Memory B cell (primary cell): ENCODE measurements at places on chromosomes 12 and 14.

GRCh38 chr12:120846721-120847120 lies 57.4 kb downstream of the SPPL3 start:
- no peak for DNase-seq
- peak overlapping the region; percentile 39 for H3K4me3 ChIP-seq
- no peaks in the 10 kb centered on the region for H3K27me3 ChIP-seq
- peaks cover 2% of the 10 kb centered on the region for H3K36me3 ChIP-seq
- H3K4me1 ChIP-seq = peaks cover 44% of the 10 kb centered on the region

DNA sequence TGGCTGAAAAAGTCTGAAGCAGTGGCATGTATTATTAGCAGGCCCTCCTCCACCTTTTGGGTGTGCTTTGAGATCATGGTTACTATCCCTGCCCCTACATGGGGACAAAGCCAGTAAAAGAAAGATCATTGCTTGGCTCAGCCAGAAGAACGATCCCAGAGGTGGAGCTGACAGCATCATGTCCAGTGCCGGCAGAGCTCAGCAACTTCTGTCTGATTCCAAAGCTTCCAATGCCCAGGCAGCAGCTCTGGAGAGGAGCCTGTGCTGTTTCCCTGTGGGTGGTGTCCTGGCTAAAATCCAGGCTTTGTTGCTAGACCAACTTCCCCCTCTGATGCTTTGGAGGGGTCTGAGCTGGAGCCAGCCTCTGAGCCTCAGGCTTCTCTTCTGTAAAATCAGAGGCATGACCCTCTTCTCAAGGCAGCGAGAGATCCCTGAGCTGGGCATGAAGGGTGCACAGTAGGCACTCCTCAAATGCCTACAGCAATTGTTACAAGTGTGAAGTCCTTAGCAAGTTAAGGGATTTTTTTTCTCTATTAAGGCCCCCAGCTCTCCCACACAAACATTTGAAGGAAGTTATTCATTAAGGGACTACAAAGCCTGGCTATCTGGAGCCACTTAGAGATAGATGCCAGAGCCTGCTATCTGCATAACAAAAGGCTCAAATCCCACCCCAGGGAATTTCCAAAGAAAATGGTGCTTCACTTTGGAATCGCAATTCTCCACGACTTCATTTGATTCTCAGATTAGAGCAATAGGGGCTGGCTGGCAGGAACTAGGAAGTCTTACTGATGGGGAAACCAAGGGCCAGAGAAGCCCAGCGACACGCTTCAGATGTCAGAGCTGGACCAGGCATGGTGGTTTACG lies 10.9 kb upstream of the GSC start:
- H3K36me3 ChIP-seq = no peaks in the 10 kb centered on the region
- H3K4me3 ChIP-seq = no peak overlapping the region
- H3K27me3 ChIP-seq = peaks cover 13% of the 10 kb centered on the region
- no peaks in the 10 kb centered on the region for H3K4me1 ChIP-seq

DNA sequence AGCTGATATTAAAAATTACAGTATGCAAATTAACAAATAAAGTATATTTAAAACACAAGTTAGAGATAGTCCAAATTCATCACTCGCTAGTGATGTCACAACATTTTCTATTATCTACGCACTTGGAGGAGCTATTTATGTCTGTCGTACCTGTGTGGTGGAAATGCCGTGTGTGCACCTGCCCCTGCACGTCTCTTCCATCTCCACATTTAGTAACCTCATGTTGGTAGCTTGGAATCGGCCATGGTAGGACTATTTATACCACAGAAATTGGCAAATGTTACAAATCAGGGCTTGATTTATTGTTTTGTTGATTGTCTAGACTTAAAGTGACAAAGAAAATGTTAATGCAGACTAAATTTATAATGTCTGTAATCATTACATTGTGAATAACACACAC lies 62.6 kb upstream of the NTF3 start:
- peaks cover 3% of the 10 kb centered on the region for H3K27me3 ChIP-seq
- H3K4me1 ChIP-seq = no peaks in the 10 kb centered on the region
- H3K36me3 ChIP-seq = no peaks in the 10 kb centered on the region
- H3K4me3 ChIP-seq = no peak overlapping the region
- H3K27ac ChIP-seq = no peak overlapping the region

DNA sequence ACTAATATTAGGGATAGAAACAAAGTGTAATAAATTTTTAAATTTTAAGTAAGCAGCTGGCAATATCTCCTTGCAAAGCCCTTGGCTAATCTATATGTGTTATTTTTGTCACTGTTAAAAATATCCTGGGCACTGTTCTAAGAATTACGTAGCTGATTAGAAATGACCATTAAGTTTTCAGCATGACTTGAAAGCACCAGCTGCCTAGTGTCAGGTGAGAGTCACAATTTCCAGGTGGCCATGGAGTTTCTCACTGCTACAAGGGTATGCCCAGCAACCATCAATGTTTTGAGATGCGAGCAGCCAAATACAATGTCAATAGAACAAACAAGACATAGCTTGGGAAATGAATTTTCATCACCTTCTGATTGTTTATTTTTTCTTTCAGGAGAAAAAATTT lies 23.3 kb upstream of the GYS2 start:
- no peaks in the 10 kb centered on the region for H3K27me3 ChIP-seq
- DNase-seq = no peak
- no peak overlapping the region for H3K27ac ChIP-seq
- H3K4me3 ChIP-seq = no peak overlapping the region
- peaks cover 2% of the 10 kb centered on the region for H3K4me1 ChIP-seq
- H3K36me3 ChIP-seq = peaks cover 7% of the 10 kb centered on the region

DNA sequence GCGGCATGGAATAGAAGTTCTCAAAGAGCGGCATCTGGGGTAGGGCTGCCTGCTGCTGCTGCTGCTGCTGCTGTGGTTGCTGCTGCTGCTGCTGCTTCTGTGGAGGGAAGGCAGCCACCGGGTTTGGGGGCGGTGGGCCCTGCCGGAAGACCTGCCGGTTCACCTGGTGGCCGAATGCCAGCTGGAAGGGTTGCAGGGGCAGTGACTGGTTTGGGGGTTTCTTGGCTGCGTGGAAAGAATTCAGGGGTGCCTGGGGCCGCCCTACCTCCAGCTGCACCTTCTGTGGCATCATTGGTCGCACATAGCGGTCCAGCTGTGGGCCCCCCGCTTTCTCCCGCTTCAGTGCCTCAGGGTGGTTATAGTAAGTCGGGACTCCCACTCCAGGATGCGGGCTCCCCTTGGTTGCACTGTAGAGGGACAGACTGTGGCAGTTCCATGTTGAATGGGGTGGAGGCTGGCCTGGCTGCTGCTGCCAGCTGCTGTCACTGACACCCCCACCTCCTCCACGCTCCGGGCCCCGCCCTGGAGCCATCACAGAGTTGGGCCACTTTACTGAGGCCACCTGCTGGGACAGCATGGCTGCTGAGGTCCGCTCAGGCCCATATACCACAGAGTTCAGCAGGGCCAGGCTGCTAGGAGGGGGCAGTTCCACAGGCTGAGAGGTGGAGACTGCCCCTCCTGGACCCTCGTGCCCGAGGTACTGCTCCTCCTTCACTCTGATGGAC lies 25.2 kb upstream of the PNMA1 start:
- no peak overlapping the region for H3K4me3 ChIP-seq
- peaks cover 14% of the 10 kb centered on the region for H3K36me3 ChIP-seq
- DNase-seq = no peak
- peak overlapping the region; percentile 35 for H3K27ac ChIP-seq
- H3K27me3 ChIP-seq = no peaks in the 10 kb centered on the region

DNA sequence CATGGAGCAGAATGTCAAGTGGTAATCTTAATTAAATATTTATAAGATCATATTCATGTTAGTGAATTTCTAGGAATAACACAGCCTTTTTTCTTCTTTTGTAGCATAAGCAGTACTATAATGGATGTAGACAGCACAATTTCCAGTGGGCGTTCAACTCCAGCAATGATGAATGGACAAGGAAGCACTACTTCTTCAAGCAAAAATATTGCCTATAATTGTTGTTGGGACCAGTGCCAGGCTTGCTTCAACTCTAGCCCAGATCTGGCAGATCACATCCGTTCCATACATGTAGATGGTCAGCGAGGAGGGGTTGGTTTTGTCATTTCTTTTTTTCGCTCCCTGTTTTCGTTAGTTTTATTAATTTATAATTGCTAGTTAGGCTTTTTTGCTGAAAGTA lies 23.1 kb downstream of the AEBP2 start:
- H3K27ac ChIP-seq = peak overlapping the region; percentile 78
- no peaks in the 10 kb centered on the region for H3K27me3 ChIP-seq
- no peak overlapping the region for H3K4me3 ChIP-seq
- no peak for DNase-seq
- H3K36me3 ChIP-seq = peaks cover 15% of the 10 kb centered on the region

- H3K27me3 ChIP-seq = no peaks in the 10 kb centered on the region
- H3K27ac ChIP-seq = no peak overlapping the region
- H3K36me3 ChIP-seq = no peaks in the 10 kb centered on the region
- no peak for DNase-seq
- H3K4me1 ChIP-seq = no peaks in the 10 kb centered on the region
These were observed 216.7 kb downstream of the FOXG1 start for GRCh38 chr14:28983279-28983678.

GRCh38 chr14:96576937-96577336 lies 74.8 kb downstream of the PAPOLA start:
- no peak for DNase-seq
- no peak overlapping the region for H3K27ac ChIP-seq
- H3K4me3 ChIP-seq = no peak overlapping the region
- H3K4me1 ChIP-seq = peaks cover 25% of the 10 kb centered on the region
- H3K27me3 ChIP-seq = no peaks in the 10 kb centered on the region

DNA sequence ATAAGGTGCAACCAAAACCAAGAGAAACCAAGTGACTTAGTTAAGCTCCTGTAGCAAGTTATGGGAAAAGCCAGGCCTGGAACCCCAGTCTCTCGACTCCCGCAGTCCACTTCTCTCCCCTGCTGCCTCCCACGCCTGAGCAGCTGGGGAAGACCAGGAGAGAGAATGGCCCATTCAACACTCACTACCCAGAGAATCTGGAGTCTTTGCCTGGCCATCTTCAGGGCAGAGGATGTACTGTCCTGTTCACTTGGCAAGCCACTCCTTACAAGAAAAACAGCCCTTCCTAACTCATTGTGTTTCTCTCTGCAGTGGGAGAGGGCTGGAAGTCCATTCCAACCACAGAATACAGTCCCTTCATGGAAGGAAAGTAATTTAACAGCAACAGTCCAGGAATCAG lies 1.8 kb downstream of the PITPNM2 start:
- peak overlapping the region; percentile 70 for H3K4me3 ChIP-seq
- no peaks in the 10 kb centered on the region for H3K27me3 ChIP-seq
- DNase-seq = no peak
- peaks cover 28% of the 10 kb centered on the region for H3K4me1 ChIP-seq
- peak overlapping the region; percentile 43 for H3K27ac ChIP-seq

- peaks cover 3% of the 10 kb centered on the region for H3K36me3 ChIP-seq
- H3K27ac ChIP-seq = no peak overlapping the region
- no peak for DNase-seq
- H3K4me3 ChIP-seq = no peak overlapping the region
These were observed 274.0 kb downstream of the DPF3 start for GRCh38 chr14:72619881-72620280.

GRCh38 chr12:103241184-103241583 lies 254.6 kb downstream of the C12orf42 start:
- H3K36me3 ChIP-seq = peaks cover 2% of the 10 kb centered on the region
- DNase-seq = no peak
- H3K4me3 ChIP-seq = no peak overlapping the region
- no peak overlapping the region for H3K27ac ChIP-seq

DNA sequence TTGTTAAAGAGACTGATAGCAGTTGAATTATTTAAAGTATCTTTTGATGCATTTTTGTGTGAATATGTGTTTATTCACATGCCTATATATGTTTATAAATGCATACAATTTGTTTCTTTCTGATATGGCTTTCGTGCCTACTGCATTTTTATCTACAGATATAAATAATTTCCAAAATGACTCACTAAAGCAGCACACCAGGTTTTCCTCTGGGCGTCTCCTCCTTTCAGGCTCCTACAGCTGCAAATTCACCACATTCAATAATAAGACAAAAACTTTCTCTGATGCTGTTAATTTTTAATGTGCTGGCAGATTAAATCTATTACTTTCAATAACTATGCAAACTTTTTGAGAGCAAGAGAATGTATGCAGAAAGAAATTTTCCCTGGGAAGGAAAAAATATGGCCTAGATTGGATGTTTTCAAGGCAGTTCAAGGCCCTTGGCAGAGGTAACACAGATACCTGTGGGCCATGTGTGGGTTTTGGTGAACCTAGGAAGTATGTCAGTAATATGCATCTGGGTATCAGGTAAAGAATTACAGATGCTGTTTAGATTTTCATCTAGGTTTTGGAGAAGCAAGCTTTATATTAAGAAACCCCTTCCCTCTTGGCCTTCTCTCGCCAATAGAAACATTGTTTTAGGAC lies 381.8 kb downstream of the EGLN3 start:
- no peak for DNase-seq
- H3K27ac ChIP-seq = no peak overlapping the region
- H3K4me1 ChIP-seq = no peaks in the 10 kb centered on the region
- H3K36me3 ChIP-seq = no peaks in the 10 kb centered on the region
- H3K4me3 ChIP-seq = no peak overlapping the region

- H3K27me3 ChIP-seq = peaks cover 2% of the 10 kb centered on the region
- no peak for DNase-seq
- no peaks in the 10 kb centered on the region for H3K4me1 ChIP-seq
- no peak overlapping the region for H3K4me3 ChIP-seq
These were observed 117.2 kb upstream of the DIO3 start for GRCh38 chr14:101444116-101444515.

- H3K27me3 ChIP-seq = peaks cover 2% of the 10 kb centered on the region
- no peak for DNase-seq
- no peaks in the 10 kb centered on the region for H3K36me3 ChIP-seq
- no peaks in the 10 kb centered on the region for H3K4me1 ChIP-seq
These were observed 20.4 kb downstream of the EGLN3 start for GRCh38 chr14:33930439-33930838.
